CD4-positive, CD25-positive, alpha-beta regulatory T cell (primary cell): ENCODE measurements at places on chromosomes 11 and 22. TPM values are rescaled to one million over a fixed set of nuclear protein-coding genes. Genes with fewer than 3 reads are reported as not detected.

DNA sequence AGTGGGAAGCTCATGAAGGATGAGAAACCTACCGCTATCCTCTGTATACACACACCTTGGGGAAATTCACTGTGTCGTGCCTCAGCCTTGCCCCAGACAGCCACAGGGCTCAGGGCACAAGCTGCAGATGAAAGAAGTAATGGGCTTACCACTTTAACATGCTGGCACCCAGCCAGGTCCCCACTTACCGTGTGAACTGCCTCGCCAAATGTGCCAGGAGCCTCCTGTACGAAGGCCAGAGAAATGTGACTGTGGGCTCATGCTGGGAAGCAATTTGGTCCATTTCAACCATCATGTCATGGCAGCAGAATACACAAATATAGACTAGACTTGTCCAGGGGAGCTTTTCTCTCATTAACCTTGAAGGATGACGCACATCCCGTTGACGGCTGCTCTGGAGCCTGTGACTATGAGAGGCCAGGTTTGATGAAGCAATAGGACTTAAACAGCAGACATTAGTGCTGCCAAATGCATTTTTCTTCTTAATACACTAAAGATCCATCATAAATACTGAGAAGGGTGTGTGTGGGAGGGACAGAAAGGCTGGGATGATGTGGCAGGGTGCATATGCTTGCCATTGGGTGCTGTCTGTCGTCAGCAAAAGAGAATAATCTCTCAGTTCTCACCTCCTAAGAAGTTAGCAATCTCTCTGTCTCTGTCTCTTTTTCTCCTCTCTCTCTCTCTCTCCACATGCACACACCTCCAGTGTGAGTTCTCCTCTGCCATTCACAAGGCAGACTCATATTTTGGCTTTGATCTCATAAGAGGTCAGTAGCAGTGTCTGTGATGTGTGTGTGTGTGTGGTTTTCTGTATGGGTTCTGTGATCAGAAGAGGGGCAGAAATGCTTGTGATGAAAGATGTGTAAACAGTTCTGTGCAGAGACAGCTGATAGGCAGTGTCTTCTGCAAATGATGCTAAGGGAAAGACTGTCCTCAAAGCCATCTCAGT, 142.4 kb downstream of the KIRREL3 start:
- no peak overlapping the region for H3K4me3 ChIP-seq
- no peaks in the 10 kb centered on the region for H3K36me3 ChIP-seq
- H3K27ac ChIP-seq, result no peak overlapping the region
- DNase-seq, result no peak

DNA sequence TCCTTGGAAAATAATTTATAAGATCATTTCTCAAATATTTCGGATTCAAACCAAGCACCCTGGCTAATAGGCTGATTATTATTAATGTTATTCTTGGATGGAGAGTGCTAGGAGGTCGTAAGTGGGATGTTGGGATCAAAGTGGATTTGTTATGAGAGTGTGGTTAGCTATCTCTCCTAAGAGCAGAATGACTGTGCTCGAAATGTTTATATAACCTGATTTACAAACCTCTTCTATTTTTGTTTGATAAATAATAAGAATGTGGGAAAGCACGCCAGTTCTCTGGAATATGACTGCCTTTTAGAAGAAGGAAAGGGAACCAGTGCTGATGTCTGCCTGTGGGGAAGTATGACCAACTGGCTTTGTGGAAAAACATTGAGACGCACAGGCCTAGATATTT, 527.5 kb downstream of the NTM start:
- no peak for DNase-seq
- no peaks in the 10 kb centered on the region for H3K36me3 ChIP-seq
- H3K4me1 ChIP-seq, result no peaks in the 10 kb centered on the region
- H3K4me3 ChIP-seq, result no peak overlapping the region

DNA sequence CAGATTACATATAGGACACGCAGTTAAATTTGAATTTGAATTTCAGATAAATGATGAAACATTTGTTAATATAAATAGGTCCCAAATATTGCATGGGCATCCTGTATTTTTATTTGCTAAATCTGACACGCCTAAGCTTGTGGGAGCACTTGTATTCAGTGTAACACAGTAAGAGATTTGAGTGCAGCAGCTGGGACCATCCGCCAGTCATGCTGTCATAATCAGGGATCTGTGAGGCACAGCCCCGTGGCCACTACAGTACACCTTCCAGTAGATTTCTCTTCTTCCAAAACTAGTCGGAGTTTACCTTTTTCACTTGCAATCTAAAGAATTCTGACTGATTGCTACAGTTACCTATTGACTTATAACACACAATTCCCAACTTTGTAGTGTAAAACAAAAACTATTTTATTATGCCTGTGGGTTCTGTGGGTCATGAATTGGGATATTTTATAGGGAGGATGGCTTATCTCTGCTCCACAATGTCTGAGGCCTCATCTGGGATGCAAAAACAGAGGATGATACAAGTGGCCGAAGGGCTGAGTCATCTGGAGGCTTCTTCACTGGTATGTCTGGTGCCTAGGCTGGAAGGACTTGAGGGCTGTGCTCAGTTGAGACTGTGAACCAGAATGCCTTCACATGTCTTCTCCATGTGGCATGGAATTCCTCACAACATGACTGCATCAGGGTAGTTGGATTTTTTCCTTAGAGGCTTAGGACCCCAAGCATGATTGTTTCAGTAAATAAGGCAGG, 74.1 kb downstream of the PRSS23 start:
- no peaks in the 10 kb centered on the region for H3K36me3 ChIP-seq
- DNase-seq, result no peak
- no peak overlapping the region for H3K27ac ChIP-seq

GRCh38 chr11:36558571-36559413, 9.0 kb upstream of the RAG1 start:
- H3K4me1 ChIP-seq, result peaks cover 3% of the 10 kb centered on the region
- no peak for DNase-seq

The C22orf31 gene
- not detected for total RNA-seq

The TMEM191C gene
- 4.1 TPM for total RNA-seq

DNA sequence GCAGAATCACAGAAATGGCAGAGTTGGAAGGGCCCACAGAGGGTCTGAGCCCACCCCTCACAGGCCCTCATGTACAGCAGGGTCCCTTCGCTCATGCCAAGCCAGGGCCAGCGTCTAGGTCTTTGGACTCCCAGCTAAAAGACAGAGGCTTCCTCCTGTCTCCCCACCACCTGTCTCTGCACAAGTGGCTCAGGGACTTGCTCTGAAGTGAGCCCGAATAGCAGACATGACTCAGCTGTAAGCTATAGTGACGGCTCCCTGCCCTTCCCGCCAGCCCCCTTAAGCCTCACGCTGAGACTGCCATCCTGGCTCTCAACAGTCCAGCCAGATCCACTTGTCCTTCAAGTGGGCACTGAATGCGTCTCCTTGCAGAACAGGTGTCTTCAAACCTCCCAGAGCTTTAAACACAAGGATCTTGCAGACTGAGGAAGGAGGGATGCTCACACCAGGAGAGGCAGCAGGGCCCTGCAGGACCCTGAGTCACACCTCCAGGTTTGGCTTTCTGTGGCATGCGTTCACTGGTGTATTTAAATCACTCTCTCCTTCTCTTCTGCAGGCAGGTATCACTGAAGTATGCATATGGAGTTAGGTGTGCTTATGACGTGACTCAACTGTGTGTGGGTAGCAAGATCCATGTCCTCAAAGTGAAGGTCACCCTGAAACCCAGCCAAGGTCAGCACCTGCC, 154.9 kb downstream of the CACNA1I start:
- H3K4me3 ChIP-seq, result no peak overlapping the region
- no peak overlapping the region for H3K27ac ChIP-seq
- no peaks in the 10 kb centered on the region for H3K4me1 ChIP-seq
- H3K27me3 ChIP-seq, result no peaks in the 10 kb centered on the region
- no peak for DNase-seq

GRCh38 chr22:48240935-48241230, 1478.4 kb downstream of the TBC1D22A start:
- no peaks in the 10 kb centered on the region for H3K27me3 ChIP-seq
- no peak overlapping the region for H3K27ac ChIP-seq
- H3K36me3 ChIP-seq, result no peaks in the 10 kb centered on the region

The MB gene
- not detected for total RNA-seq

DNA sequence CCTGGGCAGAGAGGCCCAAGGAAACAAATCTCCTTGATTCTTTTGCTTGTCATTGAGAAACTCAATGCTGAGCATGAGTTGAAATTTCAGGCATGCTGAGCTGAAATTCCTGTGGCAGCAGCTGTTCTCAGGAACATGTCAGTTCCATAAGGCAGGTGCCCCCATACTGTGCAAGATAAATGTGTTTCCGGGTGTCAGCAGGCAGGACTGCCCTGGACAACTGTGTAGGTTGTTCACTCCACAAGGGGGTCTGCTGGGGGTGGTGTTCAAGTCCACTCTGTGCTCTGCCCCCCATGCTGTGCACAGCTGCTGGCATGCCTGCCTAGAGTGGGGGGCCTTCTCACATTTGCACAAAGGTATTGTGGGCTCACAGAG, 133.7 kb downstream of the CTTN start:
- H3K27ac ChIP-seq, result no peak overlapping the region
- no peaks in the 10 kb centered on the region for H3K27me3 ChIP-seq
- no peaks in the 10 kb centered on the region for H3K36me3 ChIP-seq
- no peaks in the 10 kb centered on the region for H3K4me1 ChIP-seq

DNA sequence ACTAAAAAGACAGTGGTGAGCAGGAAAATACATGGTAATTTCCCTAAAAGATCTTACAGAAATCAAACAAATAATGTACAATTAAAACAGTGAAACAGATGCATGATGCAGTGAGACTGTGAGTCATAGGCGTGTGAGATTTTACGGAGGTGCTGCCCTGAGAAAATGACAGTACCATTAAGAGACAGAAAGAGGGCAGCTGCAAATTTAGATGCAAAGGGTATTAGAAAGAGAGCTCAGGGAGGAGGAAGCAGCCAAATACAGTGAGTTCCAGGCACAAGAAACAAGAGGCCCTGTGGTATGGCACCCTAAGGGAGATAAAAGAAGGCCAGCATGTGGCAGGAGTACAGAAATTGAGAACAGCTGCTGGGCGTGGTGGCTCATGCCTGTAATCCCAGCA, 88.5 kb upstream of the FIBIN start:
- no peak overlapping the region for H3K4me3 ChIP-seq
- no peak for DNase-seq
- H3K27ac ChIP-seq, result no peak overlapping the region
- H3K4me1 ChIP-seq, result no peaks in the 10 kb centered on the region
- H3K27me3 ChIP-seq, result no peaks in the 10 kb centered on the region

The KCNJ1 gene
- not detected for total RNA-seq

DNA sequence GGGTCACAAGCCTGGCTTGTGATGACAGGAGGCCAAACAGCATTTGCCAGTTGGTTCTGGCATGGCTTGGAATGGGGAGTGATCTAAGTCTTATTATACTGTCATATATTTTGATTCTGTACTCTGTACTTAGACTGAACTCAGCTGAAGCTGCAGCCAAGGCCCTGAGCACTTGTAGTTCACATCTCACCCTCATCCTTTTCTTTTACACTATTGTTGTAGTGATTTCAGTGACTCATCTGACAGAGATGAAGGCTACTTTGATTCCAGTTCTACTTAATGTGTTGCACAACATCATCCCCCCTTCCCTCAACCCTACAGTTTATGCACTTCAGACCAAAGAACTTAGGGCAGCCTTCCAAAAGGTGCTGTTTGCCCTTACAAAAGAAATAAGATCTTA, 843 bp downstream of the OR56B1 start:
- no peak overlapping the region for H3K4me3 ChIP-seq
- no peaks in the 10 kb centered on the region for H3K4me1 ChIP-seq
- H3K27me3 ChIP-seq, result no peaks in the 10 kb centered on the region
- H3K27ac ChIP-seq, result no peak overlapping the region
- H3K36me3 ChIP-seq, result no peaks in the 10 kb centered on the region
- no peak for DNase-seq

DNA sequence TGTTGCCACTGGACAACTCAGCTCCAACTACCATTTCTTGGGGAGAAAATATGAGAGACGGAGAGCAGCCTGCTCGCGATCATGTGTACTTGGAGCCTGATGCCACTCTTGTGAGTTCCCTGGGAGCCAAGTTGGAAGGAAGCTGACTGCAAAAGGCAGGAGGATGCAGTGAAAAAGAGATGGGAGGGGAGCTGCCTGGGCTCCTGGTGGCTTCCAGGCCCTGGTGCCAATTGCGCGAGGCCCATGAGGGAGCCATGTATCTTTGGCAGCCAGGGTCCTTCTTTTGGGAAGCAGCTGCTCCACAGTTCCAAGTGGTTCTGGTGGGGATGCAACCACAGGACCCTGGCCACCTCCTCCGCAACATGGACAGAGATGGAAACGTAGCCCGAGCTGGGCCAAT, 11.1 kb downstream of the C11orf91 start:
- H3K4me1 ChIP-seq, result no peaks in the 10 kb centered on the region
- H3K27ac ChIP-seq, result no peak overlapping the region
- no peak overlapping the region for H3K4me3 ChIP-seq
- no peaks in the 10 kb centered on the region for H3K36me3 ChIP-seq
- no peak for DNase-seq

DNA sequence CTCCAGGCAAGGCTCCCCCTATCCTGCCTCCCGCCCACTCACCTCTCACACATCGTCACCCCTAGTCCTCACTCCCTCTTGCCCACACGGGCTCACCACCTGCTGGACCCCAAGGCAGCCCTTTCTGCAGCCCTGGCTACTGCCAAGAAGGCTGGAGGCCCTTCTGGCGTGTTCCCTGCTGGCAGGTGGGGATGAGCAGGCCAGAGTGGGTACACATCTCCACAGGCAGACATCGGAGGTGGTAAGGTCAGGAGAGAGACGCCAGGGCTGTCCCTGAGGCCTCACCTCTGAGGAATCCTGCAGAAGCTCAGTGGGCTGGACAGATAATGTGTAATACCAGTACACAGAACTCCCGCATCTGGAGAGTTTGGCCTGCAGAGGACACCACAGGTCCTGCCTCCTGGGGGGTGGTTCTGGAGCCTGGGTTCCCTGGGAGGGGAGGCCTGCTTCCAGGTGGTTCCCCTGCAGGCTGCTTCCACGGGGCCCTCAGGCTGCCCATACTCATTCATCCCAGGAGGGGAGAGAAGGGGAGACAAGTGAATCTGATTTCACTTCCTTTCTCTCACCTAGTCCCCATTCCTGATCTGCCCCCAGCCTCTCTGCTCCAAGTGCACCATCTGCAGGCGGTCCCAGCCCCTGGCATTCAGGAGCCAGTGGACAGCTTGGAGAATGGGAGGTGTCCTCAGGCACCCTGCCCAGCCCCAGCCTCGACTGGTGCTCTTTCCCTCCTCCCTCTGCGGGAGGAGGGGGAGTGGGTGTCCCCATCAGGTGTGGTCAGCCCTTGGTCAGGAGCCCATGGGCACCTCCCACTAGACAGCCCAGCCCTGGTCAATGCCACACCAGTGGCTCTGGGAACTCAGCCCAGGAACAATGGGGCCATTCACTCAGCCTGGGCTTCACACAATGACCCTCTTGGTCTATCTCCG, 6.1 kb upstream of the CHST1 start:
- H3K27ac ChIP-seq, result no peak overlapping the region
- H3K4me1 ChIP-seq, result no peaks in the 10 kb centered on the region
- H3K27me3 ChIP-seq, result no peaks in the 10 kb centered on the region
- no peaks in the 10 kb centered on the region for H3K36me3 ChIP-seq
- H3K4me3 ChIP-seq, result no peak overlapping the region

DNA sequence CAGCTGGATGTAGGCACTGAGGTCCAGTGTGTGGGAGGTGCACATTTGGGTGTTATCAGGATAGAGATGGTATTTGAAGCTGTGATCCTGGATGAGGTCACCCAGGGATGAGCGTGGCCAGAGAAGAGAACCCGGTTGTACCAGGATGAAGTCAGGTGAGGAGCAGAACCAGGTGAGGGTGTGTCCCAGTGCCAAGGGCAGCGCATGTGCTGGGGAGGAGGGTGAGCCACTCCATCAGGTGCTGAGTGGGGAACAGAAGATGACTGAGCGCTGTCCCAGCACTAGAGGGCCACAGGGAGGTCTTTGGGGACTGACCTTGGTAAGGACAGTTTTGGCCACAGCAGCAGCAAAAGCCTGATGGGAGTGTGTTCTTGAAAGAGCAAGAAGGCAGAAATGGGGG, 2.7 kb downstream of the ARL2 start:
- H3K4me1 ChIP-seq, result peaks cover 13% of the 10 kb centered on the region
- peaks cover 9% of the 10 kb centered on the region for H3K36me3 ChIP-seq
- H3K27me3 ChIP-seq, result no peaks in the 10 kb centered on the region
- H3K27ac ChIP-seq, result no peak overlapping the region
- no peak for DNase-seq
